Hindlimb muscle (tissue), 1 donor: ENCODE measurements at places on chromosomes 11 and 22.

DNA sequence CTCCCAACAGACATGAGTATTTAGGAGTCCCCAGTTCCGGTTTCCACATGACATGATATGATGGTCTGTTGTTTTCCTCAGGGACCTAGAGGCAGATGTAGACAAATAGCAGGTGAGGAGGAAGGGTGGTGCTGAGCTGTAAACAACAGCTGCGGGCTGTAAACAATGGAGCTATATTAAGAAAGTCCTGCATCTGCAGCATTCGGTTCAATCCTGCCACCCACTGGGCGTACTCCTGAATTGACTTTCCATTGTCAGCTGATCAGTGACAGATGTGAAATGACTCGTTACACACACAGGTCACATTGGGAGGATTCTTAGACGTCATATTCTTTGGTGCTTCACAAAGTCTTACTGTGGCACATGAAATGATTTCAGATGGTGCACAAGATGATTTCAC, 26.8 kb upstream of the RAG1 start:
- DNase-seq: peak; percentile 8

- no peak for DNase-seq
Measured at GRCh38 chr11:130689222-130689908, 226.9 kb downstream of the SNX19 start.

DNA sequence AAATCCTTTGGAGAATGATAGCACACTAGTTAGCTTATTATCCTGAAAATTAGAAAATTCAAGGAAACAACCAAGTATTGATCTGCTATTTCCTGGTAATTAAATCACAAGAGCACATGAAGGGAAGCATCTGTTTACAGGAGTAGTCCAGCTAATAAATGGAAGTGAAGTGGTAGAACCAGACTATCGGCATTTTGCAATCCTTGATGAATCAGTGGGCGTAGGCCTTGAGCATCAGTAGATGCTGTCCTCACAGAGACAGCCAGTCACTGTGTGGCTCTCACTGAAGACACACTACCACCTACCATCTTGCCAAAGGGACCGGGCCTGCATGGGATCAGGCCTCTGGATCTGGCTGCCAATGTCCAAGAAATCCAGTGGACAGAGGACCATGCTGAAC, 69.8 kb downstream of the FBLN1 start:
- DNase-seq: no peak

DNA sequence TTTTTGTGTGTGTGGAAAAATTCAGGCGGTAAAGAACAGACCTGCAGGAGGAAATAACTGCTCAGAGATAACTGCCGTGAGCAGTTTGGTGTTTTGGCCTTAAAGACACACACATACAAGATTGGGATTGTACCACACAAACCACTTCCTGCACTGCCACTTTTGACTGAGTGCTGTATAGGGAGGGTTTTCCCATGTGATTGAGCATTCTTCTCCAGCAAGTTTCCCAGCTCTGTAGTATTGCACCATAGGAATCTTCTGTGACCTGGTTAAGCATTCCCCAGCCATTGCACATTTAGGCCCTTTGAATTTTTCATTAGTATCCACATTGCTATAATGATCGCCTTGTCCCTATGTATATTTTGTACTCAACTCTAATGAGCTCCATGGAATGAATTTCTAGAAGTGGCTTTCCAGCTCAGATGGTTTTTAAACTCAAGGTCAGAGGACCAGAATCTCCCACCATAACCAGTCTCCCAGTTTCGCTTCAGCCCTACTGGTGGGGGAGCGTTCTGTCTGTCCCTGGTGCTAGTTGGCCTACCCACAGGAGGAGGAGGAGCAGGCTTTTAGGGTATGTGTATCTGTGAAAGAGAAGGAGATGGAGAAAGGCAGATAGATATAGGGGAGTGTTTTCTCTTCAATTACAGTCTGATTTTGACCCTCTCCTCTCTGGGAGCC, 9.3 kb downstream of the CD82 start:
- DNase-seq: no peak

DNA sequence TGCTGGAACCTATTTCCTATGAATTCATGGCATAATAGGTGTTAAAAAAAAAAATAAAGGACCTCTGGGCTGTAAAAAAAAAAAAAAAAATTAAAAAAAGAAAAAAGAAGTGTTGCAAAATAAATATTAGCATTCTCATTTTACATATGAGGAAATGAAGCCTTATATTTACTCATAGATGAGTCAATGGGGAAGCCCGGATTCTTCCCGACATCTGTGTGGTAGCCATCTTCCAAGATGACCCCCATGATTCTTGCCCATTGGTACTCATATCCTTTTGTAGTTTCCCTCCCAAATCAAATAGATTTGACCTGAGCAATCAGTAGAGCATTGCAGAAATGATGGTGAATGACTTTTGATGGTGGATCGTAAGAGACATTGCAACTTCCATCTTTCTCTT, 3.0 kb upstream of the SWAP70 start:
- DNase-seq: no peak

DNA sequence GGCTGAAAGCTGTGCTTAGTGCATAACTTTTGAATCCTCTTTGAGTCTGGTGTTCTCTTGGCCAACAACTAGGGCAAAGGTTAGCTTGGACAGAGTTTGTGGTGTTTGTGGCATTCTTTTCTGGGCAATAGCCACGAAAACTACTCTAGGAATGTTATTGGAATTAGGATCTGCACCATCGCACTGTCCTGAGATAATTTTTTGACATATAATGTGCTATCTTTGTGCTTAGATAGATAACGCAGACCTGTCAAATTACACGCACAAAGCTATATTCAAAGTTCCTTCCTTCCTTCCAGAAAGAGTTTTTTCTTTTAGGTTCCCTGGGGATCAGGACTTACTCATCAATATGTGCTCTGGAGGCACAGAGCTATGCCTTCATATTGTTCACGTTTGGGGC, 166.8 kb upstream of the MTMR2 start:
- DNase-seq: no peak

DNA sequence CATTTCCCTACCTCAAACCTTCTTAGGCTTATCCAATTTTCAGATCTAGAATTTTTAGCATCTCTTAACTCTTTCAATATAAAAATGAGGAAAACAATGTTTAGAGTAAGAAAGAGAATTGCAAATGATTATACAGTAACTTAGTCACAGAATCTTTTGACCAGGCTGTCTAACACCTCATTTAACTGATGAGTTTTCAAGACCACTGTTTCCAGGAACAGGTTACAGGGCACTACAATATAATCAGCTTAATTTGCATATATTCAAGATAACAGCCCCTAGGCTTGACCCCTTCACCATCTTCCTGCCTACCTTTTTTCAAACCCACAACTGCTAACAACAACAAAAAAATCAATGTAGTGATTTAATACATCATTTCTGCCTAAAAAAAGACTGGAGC, 12.7 kb downstream of the NUMA1 start:
- DNase-seq: no peak

- peak; percentile 56 for DNase-seq
Measured at GRCh38 chr11:2825261-2825888, 60.2 kb downstream of the CDKN1C start.

DNA sequence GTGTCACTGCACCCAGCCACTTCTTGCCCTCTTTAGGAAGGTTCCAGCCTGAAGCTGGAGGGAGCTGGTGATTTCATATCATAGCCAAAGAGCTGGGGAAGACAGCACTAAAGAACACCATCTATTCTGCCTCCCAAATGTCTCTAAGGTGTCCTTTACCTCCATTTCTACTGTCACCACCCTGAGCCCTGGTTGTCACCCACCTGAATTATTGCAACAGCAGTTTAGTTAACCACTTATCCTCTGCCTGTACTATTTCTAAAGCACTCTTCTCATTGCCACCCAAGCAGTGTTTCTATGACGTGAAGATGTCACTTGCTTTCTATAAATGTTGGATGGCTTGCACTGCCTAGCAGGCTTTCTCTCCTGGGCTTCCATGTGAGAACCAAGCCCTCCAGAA, 69.4 kb upstream of the EED start:
- DNase-seq: no peak

GRCh38 chr22:46866591-46866990, 104.1 kb downstream of the TBC1D22A start:
- DNase-seq: no peak

DNA sequence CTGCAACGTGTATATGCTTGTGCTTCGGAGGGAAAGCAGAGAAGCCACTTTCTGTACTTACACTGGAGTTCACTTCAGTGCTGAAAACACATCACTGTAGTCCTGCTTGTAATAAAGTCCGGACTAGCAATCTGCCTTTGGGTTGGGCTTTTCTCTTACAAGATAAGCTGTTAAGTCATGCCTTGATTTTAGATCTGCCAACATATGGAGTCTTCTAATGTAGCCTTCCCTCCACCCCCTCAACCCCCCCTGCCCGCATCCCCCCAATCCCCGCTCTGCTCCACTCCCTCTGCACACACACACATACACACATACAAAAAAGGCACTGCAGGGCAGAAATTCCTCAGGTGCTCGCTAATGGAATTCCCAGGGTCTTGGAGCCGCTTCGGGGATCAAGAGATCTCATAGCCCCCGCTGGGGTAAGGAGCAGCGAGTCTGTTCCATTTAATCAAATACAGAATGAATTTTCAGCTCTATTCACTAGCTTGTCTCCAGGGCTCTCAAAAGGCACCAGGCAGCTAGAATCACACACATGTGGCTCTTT, 3.4 kb downstream of the CDON start:
- no peak for DNase-seq

- DNase-seq: no peak
Measured at GRCh38 chr22:23388517-23388890, 191.6 kb downstream of the IGLL1 start.

DNA sequence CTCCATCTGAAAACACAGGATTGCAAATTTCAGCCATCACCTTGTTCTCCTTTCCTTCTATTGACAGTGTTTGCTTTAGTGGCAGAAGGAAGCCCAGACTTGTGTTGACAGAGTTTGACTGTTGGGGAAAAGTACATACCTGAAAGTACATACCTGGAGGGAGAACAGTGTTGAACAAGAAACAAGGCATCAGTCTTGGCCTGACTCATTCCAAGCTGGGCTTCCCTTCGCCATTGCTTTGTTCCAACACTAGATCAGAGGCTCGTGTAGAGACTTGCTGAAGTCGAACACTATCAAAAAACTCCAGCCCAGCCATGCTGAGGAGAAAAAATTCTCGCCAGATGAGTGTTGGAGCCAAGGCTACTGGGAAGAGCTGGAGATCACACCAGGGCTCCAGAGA, 133.4 kb downstream of the BBOX1 start:
- no peak for DNase-seq

DNA sequence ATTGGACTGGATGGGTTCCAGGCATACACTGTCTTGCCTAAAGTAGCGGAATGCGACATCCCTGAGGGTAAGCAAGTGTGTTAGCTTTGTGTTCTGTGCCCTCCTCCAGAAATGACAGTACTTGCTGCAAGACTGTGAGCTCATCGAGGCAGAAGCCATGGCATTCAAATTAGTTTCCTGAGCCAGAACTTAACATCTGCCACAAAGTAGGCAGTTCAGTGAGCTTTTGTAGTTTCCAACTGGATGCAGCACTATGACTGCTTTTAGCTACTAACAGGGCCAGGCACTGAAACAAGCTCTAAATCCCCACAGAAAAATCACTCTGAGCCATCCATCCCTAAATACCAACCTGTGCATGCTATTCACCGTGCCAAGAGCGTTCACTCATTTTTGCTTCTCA, 1.2 kb upstream of the FAR1 start:
- no peak for DNase-seq

- no peak for DNase-seq
Measured at GRCh38 chr11:44565953-44566949, 788 bp downstream of the CD82 start.

DNA sequence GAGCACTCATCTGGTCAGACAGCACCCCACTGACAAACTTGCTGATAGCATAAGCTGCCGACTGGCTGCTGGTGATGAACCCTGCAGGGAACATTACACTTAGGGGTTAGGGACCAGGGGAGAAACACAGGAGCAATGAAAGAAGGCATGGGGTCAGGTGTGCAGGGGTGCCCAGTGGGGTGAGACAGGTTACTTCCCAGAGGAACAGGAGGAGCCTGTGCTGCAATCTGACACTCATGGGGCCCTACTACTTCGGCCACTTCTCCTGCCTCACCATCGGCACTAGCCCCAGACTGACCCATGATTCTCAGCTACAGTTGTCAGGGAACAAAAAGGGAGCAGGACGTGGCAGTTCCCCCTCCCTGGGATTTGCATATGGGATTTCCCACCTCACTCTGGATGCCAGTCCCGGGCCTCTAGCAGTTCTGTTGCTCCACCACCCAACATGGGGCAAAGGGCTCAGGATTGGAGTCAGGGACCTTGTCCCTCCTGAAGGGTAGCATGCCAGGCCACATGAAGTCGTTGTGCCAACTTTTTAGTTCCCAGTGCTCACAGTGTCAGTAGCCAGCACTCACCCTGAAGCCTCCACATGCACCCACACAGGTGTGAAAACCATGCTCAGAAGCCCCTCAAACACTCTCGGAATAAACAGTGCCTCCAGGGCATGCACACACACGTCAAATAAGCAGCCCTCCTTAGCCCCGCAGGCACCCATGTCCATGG, 2.2 kb downstream of the SLC37A4 start:
- no peak for DNase-seq

DNA sequence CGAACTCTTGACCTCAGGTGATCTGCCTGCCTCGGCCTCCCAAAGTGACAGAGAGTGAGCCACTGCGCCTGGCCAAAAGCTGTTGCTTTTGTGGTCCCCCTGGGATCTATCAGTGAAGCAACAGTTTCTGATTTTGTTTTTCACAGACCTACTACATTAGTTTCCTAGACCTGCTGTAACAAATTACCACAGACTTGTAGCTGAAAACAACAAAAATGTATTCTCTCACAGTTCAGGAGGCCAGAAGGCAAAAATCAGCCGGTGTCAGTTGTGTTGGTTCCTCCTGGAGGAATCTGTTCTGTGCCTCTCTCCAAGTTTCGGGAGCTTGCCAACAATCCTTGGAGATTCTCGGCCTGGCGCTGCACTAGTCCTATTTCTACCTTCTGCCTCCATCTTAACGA, 8.5 kb upstream of the SLC35C1 start:
- DNase-seq: no peak

DNA sequence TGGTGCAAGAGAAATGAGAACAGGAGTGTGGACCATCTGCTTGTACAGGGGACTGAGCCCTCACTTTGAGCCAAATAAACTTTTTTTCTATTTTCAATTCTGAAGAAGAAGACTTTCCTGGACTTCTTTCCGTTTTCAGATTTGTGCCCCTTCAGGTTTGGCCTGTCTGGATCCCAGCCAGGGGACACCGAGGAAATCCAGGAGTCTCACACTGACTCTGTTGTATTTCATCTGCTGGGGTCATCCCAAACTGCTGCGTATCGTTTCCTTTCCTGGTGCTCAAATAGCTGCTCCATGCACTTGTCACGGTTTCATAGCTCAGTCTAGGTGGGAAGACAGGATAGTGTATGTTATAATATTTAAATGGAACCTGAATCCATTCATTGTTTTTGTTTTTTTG, 51.7 kb downstream of the GGTLC2 start:
- no peak for DNase-seq

GRCh38 chr22:37967147-37967546, 13.6 kb downstream of the POLR2F start:
- DNase-seq: no peak

- DNase-seq: no peak
Measured at GRCh38 chr11:61054513-61054912, 47.8 kb upstream of the CD5 start.

DNA sequence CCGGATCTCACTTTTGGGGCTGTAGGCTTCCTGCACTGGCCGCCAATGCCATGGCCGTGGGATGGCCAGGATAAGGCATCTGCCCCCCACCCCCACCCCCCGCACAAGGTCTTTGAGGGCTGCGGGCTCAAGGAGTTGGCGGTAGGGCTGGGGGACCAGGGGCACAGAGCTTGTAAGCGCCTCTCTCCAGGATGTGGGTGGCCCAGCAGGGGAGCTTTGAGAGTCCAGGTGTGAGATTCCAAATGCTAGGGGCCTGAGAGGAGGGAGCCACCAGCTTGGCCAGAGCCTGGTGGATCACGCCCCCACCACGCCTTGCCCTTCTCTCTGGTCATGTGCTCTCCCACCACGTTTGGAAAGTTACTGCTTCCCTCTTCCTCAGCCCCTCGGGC, 5.0 kb downstream of the CD81 start:
- no peak for DNase-seq
